Suppressor macrophage (primary cell): ENCODE measurements at places on chromosomes 16 and 17.

DNA sequence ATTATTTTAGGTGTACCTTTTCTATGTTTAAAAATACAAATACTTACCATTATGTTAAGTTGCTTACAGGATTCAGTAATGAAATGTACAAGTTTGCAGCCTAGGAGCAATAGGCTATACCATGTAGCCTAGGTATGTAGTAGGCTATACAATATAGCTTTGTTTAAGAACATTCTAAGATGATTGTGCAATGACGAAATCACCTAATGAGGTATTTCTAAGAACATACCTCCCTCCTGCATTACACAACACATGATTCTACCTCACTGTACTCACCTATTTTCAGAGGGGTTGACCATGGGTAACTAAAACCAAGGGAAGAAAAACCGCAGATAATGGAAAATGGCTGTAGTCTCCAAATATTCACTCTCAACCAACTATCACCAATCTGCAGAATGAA is 35.3 kb upstream of the TBC1D3K start:
- DNase-seq, result no peak

- no peak for DNase-seq
Observed at GRCh38 chr17:5047446-5047845, 12.2 kb upstream of the SLC52A1 start.

DNA sequence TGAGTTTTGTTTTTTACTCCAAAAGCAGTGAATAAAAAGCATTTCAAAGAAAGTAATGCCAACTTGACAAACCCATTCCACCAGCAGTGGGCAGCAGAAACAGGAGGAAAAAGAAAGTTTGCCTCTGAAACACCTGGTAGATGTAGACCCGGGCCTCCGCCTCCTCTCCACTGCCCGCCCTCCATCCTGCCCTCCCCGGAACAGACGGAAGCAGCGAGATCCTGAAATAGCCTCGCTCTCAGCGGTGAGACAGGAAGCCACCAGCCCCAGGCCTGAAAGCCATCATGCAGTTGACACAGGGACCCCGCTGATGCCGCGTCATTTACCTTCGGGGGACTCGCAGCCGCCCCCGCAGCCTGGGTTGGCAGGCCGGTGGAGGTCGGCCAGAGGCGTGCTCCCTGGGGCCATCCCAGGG is 67.8 kb downstream of the C16orf78 start:
- no peak for DNase-seq

DNA sequence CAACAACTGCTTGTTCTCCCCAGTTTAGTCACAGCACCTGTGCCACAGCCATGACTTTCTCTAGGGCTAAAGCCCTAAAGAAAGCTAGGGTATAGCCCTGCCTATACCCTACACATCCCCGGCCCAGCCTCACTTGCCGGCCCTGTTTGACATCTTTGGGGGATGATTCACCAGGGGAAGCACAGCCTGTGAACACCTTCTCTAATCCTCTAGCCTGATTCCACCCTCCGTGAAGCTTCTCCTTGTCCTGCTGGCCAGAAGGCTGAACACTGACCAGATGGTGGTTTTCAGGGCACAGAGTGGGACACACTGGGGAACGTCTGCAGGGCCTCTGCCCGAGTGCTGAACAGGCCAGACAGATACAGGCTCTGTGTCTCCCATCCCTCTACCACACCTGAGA is 6.0 kb downstream of the CLEC16A start:
- DNase-seq, result no peak

DNA sequence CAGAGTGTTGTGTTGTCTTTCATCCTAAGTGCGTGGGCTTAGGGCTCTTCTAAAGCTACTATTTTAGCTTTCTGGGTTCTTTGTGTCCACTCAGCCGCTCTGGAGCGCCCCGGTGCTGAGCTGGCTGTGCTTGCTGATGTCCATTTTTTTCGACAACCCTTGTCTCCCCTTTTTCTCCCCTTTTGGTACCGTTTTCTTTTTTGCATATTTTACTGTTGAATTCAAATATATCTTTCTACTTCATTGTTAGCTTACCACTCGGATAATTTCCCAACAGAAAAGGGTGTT is 1.2 kb downstream of the SRRM2 start:
- DNase-seq, result peak; percentile 56

DNA sequence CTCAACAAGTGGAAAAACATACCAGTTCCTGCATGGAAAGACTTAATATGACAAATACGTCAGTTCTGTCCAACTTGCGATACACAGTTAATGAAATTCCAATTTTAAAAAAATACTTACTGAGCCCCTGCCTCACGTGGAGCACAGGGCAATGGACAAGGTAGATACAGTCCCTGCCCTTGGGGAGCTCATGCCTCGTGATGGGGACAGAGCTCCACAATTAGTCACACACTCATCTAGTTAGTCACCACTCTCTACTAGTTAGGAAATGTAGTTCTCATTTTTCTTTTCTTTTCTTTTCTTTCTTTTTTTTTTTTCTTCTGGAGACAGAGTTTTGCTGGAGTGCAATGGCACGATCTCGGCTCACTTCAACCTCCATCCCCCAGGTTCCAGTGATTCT is 74.7 kb upstream of the CDH5 start:
- DNase-seq, result no peak
